ENCODE measurements at places on chromosomes 6 and 20.

- DNase-seq: no peak
Observed at GRCh38 chr20:25039697-25040437, 18.1 kb downstream of the ACSS1 start.

DNA sequence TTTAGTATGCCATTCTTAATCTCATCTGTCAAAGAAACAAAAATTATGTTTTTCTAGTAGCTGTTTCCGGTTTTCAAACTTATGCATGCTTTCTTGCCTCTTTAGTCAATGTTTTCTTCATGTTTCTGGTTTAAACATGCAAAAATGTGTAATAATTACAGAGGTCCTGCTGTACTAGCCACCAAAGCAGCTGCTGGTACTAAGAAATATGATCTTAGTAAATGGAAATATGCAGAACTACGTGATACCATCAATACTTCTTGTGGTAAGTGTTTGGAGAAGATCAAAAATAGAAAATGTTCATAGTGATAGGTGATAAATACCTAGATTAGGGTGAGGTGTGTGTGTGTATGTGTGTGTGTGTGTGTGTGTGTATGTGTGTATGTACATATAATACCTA lies 158.4 kb downstream of the MYO6 start:
- no peak for DNase-seq

- no peak for DNase-seq
Observed at GRCh38 chr6:158773581-158774449, 45.4 kb downstream of the EZR start.

- no peak for DNase-seq
Observed at GRCh38 chr6:104017410-104018381, 842.0 kb downstream of the HACE1 start.

- no peak for DNase-seq
Observed at GRCh38 chr20:25012616-25013189, 20.2 kb upstream of the APMAP start.

GRCh38 chr20:33532753-33533459 lies 43.0 kb downstream of the CBFA2T2 start:
- DNase-seq: no peak

- no peak for DNase-seq
Observed at GRCh38 chr20:63392465-63393365, 31.6 kb upstream of the CHRNA4 start.
